Subcutaneous preadipocyte (primary cell): ENCODE measurements at places on chromosomes 2 and 18. TPM values are rescaled to one million over a fixed set of nuclear protein-coding genes. Genes with fewer than 3 reads are reported as not detected.

The PAX8 gene
- 2.9 and 6.6 TPM in 2 replicates for total RNA-seq

The ELOA2 gene
- total RNA-seq, result not detected in 2 replicates

The PTPRM gene
- 68.7 and 70.0 TPM in 2 replicates for total RNA-seq

The BMP10 gene
- total RNA-seq, result under 0.01 TPM in 1 of 2 replicates, not detected in the other

The CNNM4 gene
- total RNA-seq, result 1.8 and 3.1 TPM in 2 replicates

The GATA6 gene
- 1.5 and 1.8 TPM in 2 replicates for total RNA-seq

The ZNF521 gene
- 38.6 and 41.1 TPM in 2 replicates for total RNA-seq

The COL4A3 gene
- total RNA-seq, result under 0.01 TPM in 2 replicates

The CIB4 gene
- not detected in 2 replicates for total RNA-seq

The NPC1 gene
- total RNA-seq, result 78.0 and 83.8 TPM in 2 replicates

The PKP4 gene
- 19.5 and 46.5 TPM in 2 replicates for total RNA-seq

The ALLC gene
- not detected in 2 replicates for total RNA-seq

The ASB18 gene
- total RNA-seq, result not detected in 2 replicates

The RBMS1 gene
- 116 and 136 TPM in 2 replicates for total RNA-seq

The MEP1B gene
- not detected in 2 replicates for total RNA-seq

The SERPINB7 gene
- 0.59 TPM in 1 of 2 replicates, not detected in the other for total RNA-seq

The FAP gene
- 91.3 and 134 TPM in 2 replicates for total RNA-seq

The RAB10 gene
- 109 and 111 TPM in 2 replicates for total RNA-seq

The SCG2 gene
- total RNA-seq, result 0.39 and 1.1 TPM in 2 replicates

The RGPD3 gene
- total RNA-seq, result under 0.01 and 0.20 TPM in 2 replicates

The SGPP2 gene
- total RNA-seq, result not detected in 2 replicates

The PTRHD1 gene
- 16.6 and 28.3 TPM in 2 replicates for total RNA-seq

The ABCA12 gene
- total RNA-seq, result under 0.01 TPM in 2 replicates

The CREG2 gene
- under 0.01 and 0.78 TPM in 2 replicates for total RNA-seq

The STPG4 gene
- under 0.01 and 0.20 TPM in 2 replicates for total RNA-seq

The CCDC102B gene
- 7.3 and 9.8 TPM in 2 replicates for total RNA-seq

The IMP4 gene
- total RNA-seq, result 106 and 116 TPM in 2 replicates

The CDK15 gene
- total RNA-seq, result 2.2 and 4.7 TPM in 2 replicates
